Peyer's patch (tissue), 4 donors: ENCODE measurements at places on chromosomes 6 and 20. TPM values are rescaled to one million over a fixed set of nuclear protein-coding genes. Genes with fewer than 3 reads are reported as not detected.

JPH2 gene
- 6.6 TPM for total RNA-seq

DNA sequence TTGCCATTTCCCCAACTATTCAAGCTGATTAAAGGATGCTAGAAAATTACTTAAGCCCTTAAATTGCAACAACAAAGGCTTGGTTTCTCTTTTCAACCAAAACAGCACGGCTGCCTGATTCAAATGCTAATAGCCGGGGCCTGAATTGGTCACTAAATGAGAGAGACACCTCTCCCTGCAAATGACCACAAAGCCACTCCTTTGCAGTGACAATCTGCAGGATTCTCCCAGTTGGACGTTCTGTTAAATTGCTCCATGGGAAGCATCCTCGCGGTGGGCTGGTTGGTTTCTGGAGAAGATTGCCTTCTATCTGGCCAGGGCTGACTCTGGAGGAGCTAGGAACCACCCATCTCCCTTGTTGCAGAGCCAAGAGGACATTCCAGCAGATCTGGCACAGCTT is 29.7 kb upstream of the TBXT start:
- H3K27me3 ChIP-seq, result no peaks in the 10 kb centered on the region
- H3K36me3 ChIP-seq, result no peaks in the 10 kb centered on the region
- H3K27ac ChIP-seq, result no peak overlapping the region
- H3K4me3 ChIP-seq, result no peak overlapping the region
- no peak for DNase-seq
- no peaks in the 10 kb centered on the region for H3K4me1 ChIP-seq

DNA sequence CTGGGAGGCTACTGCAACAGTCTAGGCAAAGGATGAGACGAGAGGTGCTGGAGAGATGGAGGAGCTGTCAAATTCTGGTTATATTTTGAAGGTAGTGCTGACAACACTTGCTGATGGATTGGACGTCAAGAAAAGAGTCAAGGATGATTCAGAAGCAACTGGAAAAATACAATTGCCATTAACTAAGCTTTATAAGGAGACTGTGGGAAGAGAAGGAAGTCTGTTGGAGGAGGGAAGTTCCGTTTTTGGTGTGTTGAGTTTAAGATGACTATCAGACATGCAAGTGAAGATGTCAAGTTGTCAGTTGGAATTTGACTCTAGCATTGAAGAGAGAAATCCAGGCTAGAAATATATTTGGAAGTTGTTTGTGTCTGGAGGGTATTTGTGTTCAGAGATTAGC is 358.1 kb downstream of the RNGTT start:
- no peaks in the 10 kb centered on the region for H3K36me3 ChIP-seq
- DNase-seq, result no peak
- no peaks in the 10 kb centered on the region for H3K27me3 ChIP-seq
- H3K4me1 ChIP-seq, result no peaks in the 10 kb centered on the region

GRCh38 chr6:128241216-128241615 is 279.2 kb downstream of the PTPRK start:
- DNase-seq, result no peak
- peak overlapping the region; percentile 13 for H3K27ac ChIP-seq
- H3K4me1 ChIP-seq, result no peaks in the 10 kb centered on the region
- no peak overlapping the region for H3K4me3 ChIP-seq
- no peaks in the 10 kb centered on the region for H3K27me3 ChIP-seq

CRISP3 gene
- total RNA-seq, result not detected

DNA sequence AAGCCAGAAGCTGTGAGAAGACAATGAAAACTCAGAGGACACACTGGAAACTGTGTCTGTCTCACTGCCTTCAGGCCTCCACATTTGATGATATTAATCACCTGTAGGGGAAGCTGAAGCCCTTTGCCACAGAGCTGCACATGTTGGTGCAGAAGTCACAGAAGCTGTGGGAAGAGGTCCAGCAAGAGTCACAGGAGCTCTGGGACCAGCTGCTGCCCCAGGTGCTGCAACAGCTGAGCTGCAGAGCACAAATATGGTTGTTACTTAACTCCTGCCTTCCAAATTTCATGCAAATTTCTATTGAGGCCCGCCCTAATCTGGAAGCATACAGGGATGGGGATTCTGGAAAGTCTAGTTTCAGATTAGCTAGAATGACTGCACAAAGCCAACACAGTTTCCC is 169.3 kb downstream of the OGFRL1 start:
- H3K27ac ChIP-seq, result no peak overlapping the region
- H3K4me1 ChIP-seq, result no peaks in the 10 kb centered on the region
- no peaks in the 10 kb centered on the region for H3K36me3 ChIP-seq
- H3K27me3 ChIP-seq, result no peaks in the 10 kb centered on the region
- no peak for DNase-seq
- no peak overlapping the region for H3K4me3 ChIP-seq
